ENCODE measurements at places on chromosomes 12 and 14.
A peak's percentile ranks its signal among the peaks of the same experiment; 100 is the strongest.

GRCh38 chr12:51818086-51818485, 30.4 kb downstream of the FIGNL2 start:
- no peaks in the 10 kb centered on the region for H3K36me3 ChIP-seq
- no peak for DNase-seq

- no peak for DNase-seq
- no peaks in the 10 kb centered on the region for H3K36me3 ChIP-seq
- H3K27ac ChIP-seq: no peak overlapping the region
- H3K4me1 ChIP-seq: no peaks in the 10 kb centered on the region
- no peaks in the 10 kb centered on the region for H3K27me3 ChIP-seq
These were observed 274.9 kb upstream of the MGAT4C start for GRCh38 chr12:86530996-86531655.

- no peak overlapping the region for H3K4me3 ChIP-seq
- H3K27me3 ChIP-seq: no peaks in the 10 kb centered on the region
- H3K36me3 ChIP-seq: no peaks in the 10 kb centered on the region
- no peaks in the 10 kb centered on the region for H3K4me1 ChIP-seq
These were observed 38.4 kb downstream of the ACTN1 start for GRCh38 chr14:68940614-68941185.

- H3K4me1 ChIP-seq: peaks cover 8% of the 10 kb centered on the region
- no peak for DNase-seq
- no peaks in the 10 kb centered on the region for H3K27me3 ChIP-seq
- no peak overlapping the region for H3K4me3 ChIP-seq
These were observed 58.5 kb downstream of the ARL6IP4 start for GRCh38 chr12:123038966-123039365.

GRCh38 chr14:70033561-70033960, 154.3 kb downstream of the SMOC1 start:
- DNase-seq: no peak
- no peaks in the 10 kb centered on the region for H3K36me3 ChIP-seq
- no peak overlapping the region for H3K4me3 ChIP-seq
- H3K27me3 ChIP-seq: no peaks in the 10 kb centered on the region
- H3K27ac ChIP-seq: no peak overlapping the region

- H3K4me1 ChIP-seq: peaks cover 22% of the 10 kb centered on the region
- H3K27ac ChIP-seq: peak overlapping the region; percentile 56
- DNase-seq: no peak
- H3K36me3 ChIP-seq: peaks cover 10% of the 10 kb centered on the region
- no peaks in the 10 kb centered on the region for H3K27me3 ChIP-seq
- H3K4me3 ChIP-seq: peak overlapping the region; percentile 73
These were observed 797 bp downstream of the UNG start for GRCh38 chr12:109098183-109098604.

DNA sequence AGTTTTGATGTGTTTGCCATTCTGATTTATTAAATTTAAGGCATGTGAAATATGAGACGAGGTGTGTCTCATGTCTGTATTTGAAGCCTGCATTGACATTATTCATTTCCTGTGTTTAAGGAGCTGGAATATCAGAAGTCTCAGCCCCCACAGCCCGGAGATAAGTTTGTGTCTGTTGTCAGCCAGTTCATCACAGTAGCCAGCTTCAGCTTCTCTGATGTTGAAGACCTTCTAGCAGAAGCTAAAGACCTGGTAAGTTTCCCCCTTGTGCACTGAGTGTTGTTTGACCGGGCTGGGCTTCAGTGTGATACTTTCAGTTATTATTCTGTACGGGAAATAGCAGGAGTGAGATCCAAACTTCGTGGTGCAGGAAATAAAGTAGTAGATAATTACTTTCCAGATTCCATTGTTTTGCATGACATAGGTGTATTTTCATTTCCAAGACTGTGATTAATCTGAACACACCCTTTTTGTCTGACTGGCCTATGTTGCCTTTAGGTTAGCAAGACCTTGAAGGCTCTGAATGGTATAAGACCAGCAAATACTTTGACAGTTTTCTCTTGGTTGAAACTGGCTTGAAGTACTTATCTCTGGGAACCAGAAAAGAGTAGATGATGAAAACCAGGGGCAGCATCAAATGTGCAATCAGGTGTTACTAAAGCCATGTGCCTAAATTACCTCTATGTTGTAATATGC, 101.5 kb downstream of the GPR135 start:
- H3K36me3 ChIP-seq: no peaks in the 10 kb centered on the region
- H3K27me3 ChIP-seq: no peaks in the 10 kb centered on the region
- no peaks in the 10 kb centered on the region for H3K4me1 ChIP-seq
- no peak overlapping the region for H3K4me3 ChIP-seq

- no peaks in the 10 kb centered on the region for H3K4me1 ChIP-seq
- no peaks in the 10 kb centered on the region for H3K27me3 ChIP-seq
- no peak overlapping the region for H3K27ac ChIP-seq
- DNase-seq: no peak
- no peak overlapping the region for H3K4me3 ChIP-seq
- no peaks in the 10 kb centered on the region for H3K36me3 ChIP-seq
These were observed 83.4 kb downstream of the TMX1 start for GRCh38 chr14:51323492-51323891.

DNA sequence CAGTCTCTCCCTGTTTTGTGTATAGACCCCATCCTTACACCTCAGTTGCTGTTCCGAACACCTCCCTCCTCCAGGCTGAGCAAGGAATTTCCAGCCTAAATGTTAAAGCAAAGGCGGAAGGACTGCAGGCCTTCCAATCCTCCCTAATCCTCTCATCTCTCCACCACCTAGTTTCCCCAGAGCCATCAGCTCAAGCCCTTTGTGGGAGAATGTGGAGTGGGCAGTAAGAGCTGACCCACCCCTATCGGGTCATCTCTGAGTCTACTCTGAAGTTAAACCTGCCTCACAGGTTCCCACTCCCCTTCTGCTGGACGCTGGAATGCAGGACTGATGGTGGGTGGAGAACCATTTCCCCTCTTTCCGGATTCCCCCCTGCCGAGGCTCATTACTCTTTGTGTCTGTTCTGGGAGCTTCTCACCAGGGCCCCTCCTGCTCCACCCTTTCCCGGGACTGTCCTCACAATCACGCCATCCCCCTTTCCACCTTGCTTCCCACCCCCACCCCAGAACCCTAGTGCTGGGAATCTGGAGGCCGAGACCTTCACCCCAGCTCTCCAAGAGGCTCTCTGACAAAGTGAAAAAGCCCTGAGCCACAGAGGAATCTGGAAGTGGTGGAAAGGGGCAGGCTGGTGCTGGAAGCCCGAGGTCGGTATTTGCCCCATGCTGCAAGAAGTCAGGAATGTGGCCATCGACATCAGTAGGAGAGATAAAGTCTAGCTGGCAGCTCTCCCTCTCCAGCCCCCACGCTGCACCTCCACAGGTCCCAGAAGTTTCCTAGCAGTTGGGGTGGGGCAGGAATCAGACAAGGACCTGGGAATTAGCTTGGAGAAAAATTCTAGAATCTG, 3.3 kb upstream of the KRT18 start:
- no peak overlapping the region for H3K27ac ChIP-seq
- H3K4me3 ChIP-seq: no peak overlapping the region
- H3K27me3 ChIP-seq: no peaks in the 10 kb centered on the region
- no peak for DNase-seq
- H3K36me3 ChIP-seq: no peaks in the 10 kb centered on the region
